ENCODE measurements at places on chromosomes 7 and 10.

- DNase-seq: peak; percentile 79
Measured at GRCh38 chr7:1458683-1459511, at the start of gene MICALL2. TSS of gene MICALL2 (minus strand) at chr7:1459470. CDS start at chr7:1459326, 144 bp downstream.

GRCh38 chr10:113476673-113477072 is 76.2 kb upstream of the HABP2 start:
- no peak for DNase-seq

DNA sequence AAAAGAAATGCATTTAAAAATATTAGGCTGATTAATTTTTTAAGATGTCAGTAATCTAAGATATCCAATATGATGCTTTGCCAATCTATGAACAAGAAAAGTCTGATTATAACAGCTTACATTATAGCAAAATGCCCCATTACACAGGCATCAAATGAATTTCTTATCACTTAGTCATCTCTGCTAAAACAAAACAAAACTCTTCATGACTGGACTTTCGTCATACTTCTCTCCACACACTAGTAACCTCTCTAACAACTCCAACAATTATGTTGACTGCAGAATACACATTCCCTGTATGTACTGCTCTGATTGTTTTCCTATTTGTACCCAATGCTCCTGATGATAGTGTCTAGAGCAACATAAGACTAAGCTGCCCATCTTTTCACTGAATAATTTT is 3.8 kb upstream of the MKI67 start:
- DNase-seq: no peak

- DNase-seq: no peak
Measured at GRCh38 chr10:71229726-71230655, 17.6 kb downstream of the UNC5B start.

DNA sequence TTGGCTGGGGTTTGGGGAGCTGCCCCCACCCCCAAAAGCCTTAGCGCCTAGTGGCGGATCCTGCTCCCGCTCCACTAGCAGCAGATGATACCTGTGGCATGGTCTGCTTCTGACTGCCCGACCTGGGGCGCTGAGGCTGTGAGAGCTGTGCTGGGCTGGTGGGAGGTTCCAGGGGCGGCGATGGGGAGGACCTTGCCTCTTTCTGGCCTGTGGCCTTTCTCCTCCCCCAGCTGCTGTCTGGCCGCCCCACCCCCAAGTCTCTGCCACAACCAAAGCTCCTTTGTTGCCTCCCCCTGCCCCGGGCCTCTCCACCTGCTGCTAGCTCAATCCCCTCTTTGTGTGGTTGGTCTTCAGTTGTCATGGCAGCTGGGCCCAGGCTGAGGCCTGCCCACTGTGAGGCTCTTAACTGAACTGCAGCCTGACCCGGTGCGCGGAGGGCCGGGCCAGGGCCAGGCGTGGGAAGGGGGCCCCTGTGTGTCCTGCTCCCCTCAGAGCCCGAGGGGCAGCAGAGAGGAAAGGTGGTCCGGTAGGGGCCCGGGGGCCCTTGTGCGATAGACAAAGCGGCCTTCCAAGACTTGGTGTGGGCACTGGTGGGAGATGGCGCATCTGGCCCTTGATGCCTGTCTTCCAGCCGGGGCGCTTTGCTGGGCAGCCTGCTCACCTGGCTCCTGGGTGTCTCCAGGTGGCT is 4.7 kb downstream of the ZNF775 start:
- DNase-seq: no peak

DNA sequence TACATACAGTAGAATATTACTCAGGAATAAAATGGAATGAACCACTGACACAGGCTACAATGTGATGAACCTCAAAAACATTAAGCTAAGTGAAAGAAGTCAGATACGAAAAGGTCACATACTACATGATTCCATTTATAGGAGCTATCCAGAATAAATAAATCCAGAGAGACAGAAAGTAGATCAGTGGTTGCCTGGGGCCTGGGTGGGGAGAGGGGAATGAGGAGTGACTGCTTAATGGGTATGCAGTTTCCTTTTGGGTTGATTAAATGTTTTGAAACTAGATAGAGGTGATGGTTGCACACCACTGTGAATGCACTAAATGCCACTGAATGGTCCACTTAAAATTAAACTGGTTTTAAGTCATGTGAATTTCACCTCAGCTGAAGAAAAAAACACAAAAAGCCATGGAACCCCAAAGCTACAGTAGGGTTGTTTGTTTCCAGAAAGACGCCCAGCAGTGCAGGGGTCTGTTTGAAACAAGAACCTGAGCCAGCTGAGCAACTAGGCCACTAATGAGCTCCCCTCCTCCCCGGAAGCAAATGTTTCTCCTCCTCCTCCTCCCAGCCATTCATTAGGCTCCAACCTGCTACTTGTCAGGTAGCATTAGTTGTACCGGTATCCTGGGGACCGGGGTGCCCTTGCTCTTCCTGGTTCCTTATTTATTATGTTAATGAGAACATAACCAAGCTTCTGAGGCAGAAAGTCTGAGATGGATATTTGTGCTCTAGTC is 168.4 kb downstream of the EVX1 start:
- no peak for DNase-seq

GRCh38 chr7:125061776-125062397 is 132.3 kb upstream of the POT1 start:
- DNase-seq: no peak

- peak; percentile 31 for DNase-seq
Measured at GRCh38 chr10:76209135-76209534, 777.7 kb downstream of the LRMDA start.

DNA sequence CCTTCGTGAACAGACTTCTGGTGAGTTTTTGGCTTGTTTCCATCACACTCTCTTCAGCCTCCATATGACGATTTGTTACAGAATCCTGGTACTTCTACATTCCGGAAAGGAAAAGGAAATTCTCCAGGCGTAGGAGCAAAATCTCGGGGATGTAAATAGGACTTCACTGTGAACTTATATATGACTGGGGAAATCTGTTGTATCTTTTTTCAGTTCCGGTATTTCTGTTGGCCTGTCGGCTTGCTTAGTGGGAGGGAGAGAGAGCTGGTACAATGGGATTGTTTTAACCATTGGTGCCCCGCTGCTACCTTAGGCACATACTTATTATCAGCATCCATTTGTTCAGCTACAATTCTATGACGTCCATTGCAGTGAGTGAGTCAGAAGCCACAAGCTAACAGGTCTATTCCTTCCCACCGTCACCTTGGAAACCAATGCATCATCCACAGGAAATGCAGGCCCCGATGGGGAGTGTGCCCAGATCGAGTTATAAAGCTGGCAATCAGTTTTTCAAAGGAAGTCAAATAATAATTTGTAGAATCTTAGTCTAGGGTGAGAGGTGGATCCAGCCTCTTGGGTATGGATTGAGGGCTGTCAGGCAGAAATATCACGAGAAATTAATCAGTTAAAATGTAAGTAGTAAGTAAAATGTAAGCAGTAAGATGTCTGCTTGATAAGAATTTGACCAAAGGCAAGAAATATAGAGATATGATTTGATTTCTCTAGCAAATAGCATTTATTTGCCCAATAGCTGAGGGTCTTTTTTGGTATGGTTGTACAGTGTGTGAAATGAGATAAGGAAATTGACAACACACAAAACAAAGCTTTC is 92.0 kb upstream of the MKLN1 start:
- peak; percentile 87 for DNase-seq

DNA sequence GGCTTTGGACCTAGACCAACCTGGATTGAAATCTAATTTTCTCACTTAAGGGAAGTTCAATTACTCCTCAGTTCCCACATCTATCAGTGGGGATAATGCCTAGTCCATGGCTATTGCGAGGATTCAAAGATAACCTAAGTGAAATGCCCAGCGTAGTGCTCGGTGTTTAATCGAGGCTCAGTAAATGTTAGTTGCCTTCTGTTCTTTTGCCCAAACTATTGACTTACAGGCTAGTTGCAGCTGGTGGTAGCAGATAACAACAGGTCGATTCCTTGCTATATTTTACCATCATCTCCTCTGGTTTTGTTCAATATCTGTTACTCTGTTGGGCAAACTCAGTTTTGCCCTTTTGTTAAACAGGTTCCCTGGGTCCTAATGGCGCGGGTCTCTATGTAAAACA is 22.8 kb downstream of the DNAH11 start:
- no peak for DNase-seq

DNA sequence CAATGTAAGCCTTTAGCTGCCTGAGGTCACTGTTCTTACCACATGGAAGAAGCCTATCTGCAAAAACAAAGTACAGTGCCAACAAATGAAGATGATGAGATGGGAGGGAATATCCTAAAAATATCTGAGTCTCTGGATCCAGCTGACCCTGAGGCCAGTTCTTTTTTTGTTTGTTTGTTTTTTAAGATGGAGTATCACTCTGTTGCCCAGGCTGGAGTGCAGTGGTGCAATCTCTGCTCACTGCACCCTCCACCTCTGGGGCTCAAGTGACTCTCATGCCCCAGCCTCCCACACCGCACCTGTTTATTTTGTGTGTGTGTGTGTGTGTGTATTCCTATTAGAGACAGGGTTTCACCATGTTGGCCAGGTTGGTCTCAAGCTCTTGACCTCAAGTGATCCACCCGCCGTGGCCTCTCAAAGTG is 44.9 kb downstream of the HYCC1 start:
- DNase-seq: peak; percentile 21

DNA sequence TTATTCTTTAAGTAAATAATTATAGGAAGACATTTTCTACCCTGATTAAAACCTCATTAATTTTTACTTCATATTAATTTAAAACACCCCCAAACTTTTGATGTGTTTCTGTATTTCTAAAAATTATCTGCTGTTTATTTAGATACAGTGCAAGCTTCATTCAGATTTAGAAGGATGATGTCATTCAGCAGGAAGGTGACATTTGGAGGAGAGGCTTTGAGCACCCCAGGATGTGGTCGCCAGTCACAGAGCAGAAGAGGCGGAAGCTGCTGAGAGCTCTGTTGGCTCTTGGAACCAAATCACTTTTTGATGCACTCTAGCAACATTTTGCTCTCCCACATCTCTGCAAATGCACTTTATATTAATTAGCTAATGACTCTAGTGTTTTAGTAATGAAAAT is 233.9 kb upstream of the CACNA2D1 start:
- no peak for DNase-seq

- no peak for DNase-seq
Measured at GRCh38 chr10:47094126-47094525, 182.9 kb downstream of the PTPN20 start.

- DNase-seq: peak; percentile 3
Measured at GRCh38 chr7:13476881-13477444, 512.5 kb downstream of the ETV1 start.

- peak; percentile 45 for DNase-seq
Measured at GRCh38 chr10:3723766-3724165, 61.2 kb downstream of the KLF6 start.

DNA sequence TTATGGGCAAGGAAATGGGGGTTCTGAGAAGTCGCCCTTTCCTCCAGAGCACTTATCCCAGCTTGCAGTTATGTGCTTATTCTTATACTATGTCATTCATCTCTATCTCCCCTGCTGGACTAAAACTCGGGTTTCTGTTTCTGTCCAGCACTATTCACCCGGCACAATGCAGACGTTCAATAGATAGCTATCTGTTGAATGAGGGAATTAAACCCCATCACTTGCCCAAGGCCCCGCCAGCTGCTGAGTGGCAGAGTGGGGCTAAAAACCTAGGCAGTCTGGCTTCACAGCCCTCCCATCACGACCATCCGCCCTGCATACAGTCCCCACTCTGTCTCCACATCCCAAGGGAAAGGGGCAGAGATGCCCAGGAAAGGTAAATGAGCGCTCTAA is 5.4 kb downstream of the SLIT1 start:
- no peak for DNase-seq

- DNase-seq: no peak
Measured at GRCh38 chr7:126501617-126502016, 751.1 kb downstream of the GRM8 start.

DNA sequence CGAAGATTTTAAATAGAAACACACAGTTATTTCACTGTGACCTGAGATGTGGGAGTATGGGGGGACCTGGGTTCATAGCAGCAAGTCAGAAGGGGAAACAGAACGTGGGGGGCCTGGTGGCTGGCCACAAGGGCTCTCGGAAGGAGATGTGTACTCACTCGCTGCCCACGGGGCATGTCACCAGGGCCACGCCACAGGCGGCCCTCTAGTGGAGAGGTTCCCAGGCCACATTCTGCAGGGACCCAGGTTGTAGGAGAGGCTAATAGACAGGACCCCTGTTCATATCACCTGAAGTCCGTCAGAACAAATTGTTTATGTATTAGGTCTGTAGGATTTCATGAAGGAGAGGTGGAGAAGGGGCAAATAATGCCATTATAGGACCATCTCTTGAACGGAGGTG is 25.1 kb upstream of the SVOPL start:
- DNase-seq: no peak

GRCh38 chr10:121428867-121429266 is 169.4 kb downstream of the FGFR2 start:
- no peak for DNase-seq

DNA sequence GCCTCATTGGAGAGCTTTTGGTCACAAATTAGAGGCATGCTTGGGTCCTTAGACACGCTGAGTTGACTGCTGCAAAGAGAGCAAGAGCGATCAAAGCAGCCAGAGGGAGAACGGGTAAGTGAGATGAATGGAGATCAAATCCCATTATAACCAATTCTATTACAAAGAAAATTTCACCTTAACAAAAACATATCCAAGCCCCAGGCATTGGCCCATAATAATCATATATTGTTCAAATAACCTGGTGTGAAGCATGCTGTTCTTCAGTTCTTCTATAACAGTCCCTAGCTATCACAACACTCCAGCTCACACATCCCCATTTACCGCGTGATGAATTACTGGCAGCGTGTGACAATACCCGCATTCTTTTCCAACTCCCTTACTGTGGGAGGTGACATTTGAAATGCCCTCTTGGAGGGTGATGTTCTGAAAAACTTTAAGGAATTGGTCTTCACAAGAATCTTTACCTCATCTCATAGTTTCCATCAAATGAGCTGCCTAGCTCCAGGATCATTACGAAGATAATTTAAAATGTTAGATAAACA is 156.1 kb upstream of the PLXNA4 start:
- no peak for DNase-seq

- no peak for DNase-seq
Measured at GRCh38 chr10:3898821-3899220, 113.8 kb upstream of the KLF6 start.

- no peak for DNase-seq
Measured at GRCh38 chr7:26490640-26491624, 199.3 kb downstream of the SNX10 start.

- DNase-seq: no peak
Measured at GRCh38 chr7:43625453-43625852, 42.5 kb downstream of the STK17A start.

DNA sequence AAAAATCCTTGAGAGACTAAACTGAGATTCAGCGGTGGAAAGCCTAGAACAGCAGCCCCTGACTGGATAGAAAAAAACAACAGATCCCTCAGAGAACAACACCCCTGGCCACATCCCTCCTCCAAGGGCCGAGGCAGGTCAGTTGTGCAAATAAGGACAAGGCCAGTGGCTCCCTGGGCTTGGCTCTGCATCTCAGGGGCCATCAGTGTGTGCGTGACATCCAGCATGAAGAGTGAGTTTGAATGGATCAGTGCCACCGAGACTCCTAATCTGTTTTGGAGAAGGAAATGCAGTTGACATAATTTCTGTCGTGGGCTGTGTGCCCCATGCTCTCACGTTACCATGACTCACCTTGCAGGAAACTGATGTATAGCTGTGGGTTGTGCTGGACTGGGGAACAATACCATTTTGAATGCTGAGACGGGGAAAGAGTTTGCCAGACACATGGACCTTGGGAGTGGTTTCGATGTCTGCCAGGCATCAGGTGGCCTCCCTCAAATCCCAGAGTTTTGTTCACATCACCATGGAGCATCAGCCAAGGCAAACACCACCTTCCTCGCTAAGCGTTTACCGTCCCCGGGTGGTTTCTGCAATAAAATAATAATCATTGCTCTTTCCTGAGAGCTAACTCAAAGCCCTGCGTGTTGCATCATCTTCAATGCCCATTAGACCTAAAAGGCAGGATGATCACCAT is 153.2 kb upstream of the FZD8 start:
- DNase-seq: no peak

GRCh38 chr7:138890499-138891445 is 90.4 kb downstream of the KIAA1549 start:
- peak; percentile 92 for DNase-seq
